ENCODE measurements at places on chromosomes 11 and 22.
A peak's percentile ranks its signal among the peaks of the same experiment; 100 is the strongest.

DNA sequence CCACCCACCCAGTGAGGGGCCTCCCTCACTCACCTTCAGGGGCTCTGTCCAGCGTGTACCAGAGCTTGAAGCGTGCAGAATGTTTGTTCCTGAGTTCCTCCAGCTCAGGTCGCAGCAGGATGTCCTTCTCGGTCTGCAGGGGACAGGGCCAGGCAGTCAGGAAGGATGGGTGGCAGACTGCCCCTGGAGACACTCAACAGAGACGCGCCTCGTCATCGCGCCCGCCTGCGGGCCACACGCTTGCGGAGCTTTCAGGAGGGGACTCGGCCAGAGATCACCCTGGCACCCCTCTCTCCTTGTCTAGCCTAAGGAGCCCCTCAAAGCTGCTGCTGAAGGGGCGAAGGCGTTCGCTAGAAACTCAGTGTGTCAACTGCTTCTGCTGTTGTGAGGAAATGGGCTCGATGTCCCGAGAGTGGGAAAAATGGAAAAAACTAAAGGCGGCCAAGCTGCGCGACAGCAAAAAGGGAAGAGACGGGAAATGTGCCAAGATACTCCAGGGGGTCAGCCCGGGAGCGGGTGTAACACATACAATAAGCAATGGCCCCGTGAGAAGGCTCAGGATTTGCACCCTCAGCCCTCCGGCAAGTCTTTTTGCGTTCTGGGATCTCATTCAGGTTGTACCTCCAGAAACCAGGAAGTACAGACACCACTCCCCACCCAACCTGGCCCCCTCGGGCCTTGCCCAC is 9.2 kb upstream of the POLDIP3 start:
- no peak for DNase-seq

DNA sequence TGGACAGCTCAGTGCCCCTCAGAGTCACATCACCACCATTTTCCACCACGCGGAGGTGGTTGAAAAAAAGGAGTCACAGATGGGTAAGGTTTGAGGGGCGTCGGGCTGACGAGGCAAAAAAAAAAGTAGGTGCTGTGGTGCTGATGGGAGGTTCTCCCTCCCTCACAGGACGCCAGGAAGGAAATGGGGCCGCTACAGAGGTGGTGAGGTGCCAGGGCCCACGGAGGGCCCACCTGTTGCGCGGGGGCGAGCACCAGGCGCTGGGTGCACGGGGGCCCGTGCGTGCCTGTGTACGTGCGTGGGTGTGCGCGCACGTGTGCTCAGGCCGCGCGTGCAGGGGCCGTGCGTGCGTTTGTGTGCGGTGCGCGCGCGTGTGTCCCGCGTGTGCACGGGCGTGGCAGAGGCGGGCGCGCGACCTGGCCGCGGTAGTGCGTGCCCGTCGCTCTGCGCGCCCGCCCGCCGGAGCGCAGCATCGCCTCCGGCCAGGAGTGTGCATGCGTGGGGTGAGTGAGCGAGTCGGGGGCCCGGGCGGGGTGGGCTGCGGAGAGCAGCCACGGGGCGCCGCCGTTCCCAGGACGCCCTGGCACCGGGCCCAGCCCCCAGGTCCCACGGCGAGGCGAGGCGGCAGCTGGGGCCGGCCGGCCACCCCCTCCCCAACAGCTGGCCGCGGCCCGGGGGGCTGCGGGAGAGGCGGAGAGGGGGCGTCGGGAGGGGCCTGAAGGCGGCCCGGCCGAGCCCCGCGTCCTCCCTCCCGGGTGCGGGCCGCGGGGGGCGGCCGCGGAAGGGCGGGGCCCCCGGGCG is 2.8 kb downstream of the PDGFB start:
- no peak for DNase-seq

DNA sequence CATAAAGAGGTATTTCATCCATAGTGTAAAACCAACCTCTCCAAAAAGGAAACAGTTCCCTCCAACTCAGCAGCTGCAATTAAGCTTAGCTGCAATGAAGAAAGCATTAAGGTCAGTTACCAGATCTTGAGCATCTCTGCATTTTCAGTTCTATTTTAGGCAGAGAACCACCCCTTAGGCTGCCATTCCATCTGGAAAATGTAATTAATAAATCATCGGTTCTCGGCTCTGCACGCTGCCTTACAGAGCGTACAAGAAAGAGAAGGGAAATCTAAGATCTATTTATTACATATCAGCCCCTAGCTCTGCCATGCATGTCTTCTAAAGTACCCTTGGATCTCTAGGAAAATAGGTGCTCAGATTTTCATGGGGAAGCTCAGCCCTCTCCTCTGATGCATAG is 71.5 kb downstream of the RCN1 start:
- DNase-seq, result no peak

GRCh38 chr11:48105096-48105990 is 111.3 kb upstream of the OR4B1 start:
- no peak for DNase-seq

DNA sequence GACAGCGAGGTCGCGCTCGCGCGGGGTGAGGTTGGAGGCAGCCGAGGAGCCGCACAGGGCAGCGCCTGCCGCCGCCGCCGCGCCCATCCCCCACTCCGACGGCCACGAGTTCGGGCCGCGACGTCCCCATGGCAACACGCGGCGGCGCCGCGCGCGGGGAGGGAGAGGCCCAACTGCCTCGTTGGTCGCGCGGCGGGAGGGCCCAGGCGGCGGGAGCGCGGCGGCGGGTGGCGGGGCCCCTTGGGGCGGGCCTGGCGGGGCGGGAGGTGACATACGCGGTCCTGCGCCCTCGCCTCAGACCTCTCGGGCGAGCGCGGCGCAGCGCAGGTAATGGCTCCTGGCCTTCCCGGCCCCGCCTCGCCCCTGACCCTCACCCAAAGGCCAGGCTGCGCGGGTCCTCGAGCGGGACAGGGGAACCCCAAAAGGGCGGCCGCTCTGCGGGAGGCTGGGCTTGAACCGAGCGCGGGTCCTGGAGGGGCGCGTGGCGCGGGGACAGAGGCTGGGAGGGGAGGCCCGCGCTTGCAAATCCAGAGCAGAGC is at the start of gene DEUP1:
Gene DEUP1 (plus strand): TSS at position 297 of the 539 bp plus-strand sequence. CDS start 1,518 bp downstream, outside the sequence.
- peak; percentile 33 for DNase-seq
